ENCODE measurements at places on chromosomes 7 and 10.

- no peak for DNase-seq
Measured at GRCh38 chr7:144731661-144732351, 104.0 kb downstream of the TPK1 start.

GRCh38 chr7:15603124-15603523, 41.3 kb upstream of the AGMO start:
- DNase-seq = no peak

GRCh38 chr10:95501203-95502094, 59.7 kb downstream of the SORBS1 start:
- no peak for DNase-seq

GRCh38 chr7:157183832-157184231, 45.1 kb downstream of the UBE3C start:
- DNase-seq = no peak

GRCh38 chr7:85655252-85655651, 468.4 kb upstream of the SEMA3D start:
- no peak for DNase-seq

DNA sequence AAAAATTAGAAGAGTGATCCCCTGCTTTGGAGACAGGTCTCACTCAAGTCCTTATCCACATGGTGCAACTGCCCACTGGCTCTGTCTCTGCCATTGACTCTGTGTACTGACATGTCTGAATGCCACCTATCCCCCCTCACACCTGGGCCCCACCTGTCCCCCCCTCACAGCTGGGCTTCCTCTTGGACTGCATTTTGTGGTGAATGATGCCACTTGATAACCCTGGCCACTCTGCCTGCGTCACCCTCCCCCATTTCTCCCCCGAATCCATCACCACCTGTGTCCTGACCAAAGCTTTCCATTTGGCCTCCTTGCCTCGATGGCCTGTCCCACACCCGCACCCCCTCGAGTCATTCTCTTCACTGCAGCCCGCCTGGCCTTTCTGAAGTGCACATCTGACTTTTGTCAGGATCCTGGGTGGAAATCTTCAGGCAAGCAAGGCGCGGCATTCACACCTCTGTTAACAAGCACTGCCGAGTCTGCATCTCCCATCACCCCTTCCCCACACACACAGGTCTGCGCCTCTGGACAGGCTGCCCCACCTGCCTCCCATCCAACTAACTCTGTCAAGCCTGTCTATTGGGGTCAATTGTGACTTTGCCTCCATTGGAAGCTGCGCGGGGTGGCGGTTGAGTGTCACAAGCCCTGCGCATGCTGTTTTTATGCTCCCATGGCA, 175.3 kb upstream of the KLF14 start:
- DNase-seq = no peak

DNA sequence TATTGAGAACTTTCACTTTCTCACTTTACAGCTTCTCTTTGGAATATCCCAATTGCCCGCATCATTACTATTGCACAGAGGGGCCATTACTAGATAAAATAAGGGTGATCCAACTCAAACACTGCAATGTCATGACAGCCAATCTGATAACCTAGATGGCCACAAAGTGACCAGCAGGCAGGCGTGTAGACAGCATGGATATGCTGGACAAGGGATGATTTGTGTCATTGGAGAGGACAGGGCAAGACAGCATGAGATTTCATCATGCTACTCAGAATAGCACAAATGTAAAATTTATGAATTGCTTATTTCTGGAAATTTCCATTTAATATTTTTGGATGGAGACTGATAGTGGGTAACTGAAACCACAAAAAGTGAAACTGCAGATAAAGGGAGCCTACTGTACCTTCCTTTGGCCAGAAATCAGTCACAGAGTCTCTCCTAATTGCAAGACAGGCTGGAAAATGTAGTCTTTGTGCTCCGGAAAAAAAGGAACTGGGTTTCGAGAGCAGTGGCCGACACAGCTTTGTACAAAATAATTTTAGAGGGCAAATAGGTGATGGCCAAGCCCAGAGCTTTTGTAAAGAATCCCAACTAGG, 6.1 kb upstream of the GSDME start:
- DNase-seq = no peak

DNA sequence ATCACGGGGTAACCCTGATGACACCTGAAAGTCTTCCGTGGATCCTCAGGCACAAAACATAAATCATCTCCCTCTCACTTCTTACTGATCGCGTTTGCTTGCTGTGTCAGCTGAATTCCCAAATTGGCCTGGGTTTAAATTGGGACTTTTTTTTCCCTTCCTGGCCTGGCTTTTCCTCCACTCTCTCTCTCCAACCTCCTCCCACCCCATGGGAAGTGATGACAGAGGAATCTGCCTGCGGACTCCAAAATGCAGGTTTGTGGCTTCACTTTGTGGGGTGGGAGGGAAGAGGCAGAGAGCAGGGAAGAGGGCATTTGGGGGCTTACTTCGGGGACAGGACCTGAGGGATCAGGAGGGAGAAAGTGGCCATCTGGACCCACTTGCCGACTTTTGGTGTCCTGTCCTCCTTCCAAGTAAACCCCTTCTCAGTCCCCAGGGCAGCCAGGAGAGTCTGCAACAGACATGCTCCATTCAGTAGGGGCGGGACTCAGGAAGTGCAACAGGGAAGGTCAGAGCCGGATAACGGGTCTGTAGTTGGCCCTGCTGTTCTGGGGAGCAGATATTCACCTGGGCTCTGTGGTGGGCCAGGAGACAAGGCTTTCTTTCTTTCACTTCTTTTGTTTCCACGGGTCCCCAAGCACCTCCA, 172.7 kb downstream of the PLXNA4 start:
- DNase-seq = no peak

Data from central memory CD4-positive, alpha-beta T cell (primary cell).